Activated naive CD4-positive, alpha-beta T cell treated with anti-CD3 and anti-CD28 coated beads for 36 hours (primary cell): ENCODE measurements at places on chromosomes 1 and 21. TPM values are rescaled to one million over a fixed set of nuclear protein-coding genes. Genes with fewer than 3 reads are reported as not detected.

CLDN17 gene
- not detected for total RNA-seq

SERPINC1 gene
- total RNA-seq, result not detected

TEDDM1 gene
- total RNA-seq, result not detected

OR2L2 gene
- not detected for total RNA-seq

- DNase-seq, result no peak
Observed at GRCh38 chr21:42688841-42689371, 35.5 kb downstream of the PDE9A start.

GRCh38 chr21:41861255-41861654 is 17.9 kb downstream of the PRDM15 start:
- no peak for DNase-seq

- no peak for DNase-seq
Observed at GRCh38 chr1:3550511-3551289, 60.6 kb downstream of the MEGF6 start.

DNA sequence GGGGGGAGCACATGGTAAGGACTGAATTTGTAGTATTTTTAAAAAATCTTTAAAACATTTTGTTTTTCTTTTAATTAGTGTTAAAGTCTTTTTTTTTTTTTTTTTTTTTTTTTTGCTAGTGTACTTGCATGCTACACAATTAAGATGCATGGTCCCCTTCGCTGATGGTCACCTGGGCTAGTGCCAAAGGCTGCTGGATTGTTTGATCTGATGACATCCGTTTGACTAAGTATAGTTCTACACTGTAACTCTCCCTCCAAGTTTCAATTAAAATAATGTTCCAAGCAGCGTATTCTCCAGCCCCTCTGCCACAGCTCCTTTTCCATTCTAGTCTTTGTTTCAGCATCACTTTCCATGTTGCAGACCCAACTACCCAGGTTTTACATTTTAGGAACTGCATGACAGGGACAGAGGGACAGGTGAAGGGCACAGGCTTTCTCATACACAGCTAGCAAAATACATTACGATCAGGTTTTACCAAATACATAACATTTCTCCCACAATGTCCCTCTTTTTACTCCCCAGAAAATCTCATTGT is 852 bp upstream of the RAVER2 start:
- DNase-seq, result no peak

GRCh38 chr1:22860883-22861385 is 111.7 kb downstream of the LACTBL1 start:
- DNase-seq, result no peak
